ENCODE measurements at places on chromosomes 4 and X.

DNA sequence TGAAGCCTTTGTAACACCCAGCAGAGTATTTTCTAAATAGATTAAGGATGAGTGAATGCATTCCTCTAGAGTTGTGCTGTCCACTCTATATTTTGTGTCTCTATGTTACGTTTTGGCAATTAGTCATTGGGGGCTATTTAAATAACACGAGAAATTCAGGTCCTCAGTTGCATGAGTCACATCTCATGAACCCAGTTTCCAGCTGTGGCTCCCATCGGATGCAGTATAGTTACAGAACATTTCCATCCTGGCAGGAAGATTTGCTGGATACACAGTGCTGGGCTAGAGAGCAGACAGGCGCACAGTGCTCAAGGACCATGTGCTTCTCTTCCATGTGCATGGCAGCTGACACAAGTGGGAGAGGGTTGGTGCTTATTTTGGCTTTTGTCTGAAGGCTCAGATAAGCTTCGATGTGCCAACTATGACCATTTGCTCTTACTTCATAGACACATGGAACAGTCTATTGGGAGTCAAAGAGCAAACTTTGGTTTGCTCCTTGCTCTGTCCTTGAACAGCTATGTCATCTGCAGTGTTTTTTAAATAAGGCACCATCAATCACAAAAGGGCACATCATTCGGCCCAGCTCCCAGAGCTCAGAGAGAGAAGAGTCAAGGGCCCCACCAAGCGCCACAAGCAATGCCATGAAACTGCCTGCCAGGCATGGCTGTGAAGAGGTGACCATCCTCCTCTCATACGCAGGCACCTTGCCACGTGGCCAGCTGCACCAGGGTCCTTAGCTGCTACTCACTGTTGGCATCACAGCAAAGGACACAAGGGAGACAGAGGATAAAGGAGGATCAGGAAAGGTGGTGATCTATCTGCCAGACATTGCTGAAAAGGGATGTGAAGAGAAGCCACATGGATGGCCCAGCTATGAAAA is 8.1 kb upstream of the STS start:
- DNase-seq = no peak

GRCh38 chr4:103050736-103051436 is 25.7 kb downstream of the SLC9B2 start:
- DNase-seq = no peak

GRCh38 chr4:112266823-112267222 is 18.9 kb downstream of the TIFA start:
- no peak for DNase-seq

DNA sequence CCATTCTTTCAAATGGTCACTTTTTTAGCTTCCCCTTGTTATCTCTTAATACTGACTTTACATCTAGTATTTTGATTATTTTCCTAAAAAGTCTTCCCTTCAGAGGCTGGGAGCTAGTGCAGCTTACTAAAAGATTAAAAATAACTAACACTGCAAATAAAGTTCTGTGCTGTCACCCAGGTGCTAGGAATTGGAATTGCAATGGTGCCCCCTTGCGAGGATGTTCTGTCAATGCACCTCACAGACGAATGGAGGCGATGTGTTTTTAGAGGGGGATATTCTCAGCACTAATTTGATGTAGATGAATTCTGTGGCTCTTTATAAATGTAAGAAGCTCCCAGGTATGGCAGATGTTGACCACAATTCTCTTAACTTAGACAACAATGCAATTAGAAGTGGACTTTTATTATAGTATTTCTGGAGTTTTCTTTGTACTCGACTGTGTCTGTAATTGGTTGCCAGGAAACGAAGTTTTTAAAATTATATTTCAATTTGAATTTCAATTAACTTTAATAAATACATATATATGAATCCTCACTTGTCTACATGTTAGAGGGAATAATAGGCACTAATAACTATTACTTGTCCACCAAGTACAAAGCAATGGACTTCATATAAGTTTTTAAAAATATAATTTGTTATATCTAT is 22.0 kb upstream of the SMIM31 start:
- DNase-seq = no peak

DNA sequence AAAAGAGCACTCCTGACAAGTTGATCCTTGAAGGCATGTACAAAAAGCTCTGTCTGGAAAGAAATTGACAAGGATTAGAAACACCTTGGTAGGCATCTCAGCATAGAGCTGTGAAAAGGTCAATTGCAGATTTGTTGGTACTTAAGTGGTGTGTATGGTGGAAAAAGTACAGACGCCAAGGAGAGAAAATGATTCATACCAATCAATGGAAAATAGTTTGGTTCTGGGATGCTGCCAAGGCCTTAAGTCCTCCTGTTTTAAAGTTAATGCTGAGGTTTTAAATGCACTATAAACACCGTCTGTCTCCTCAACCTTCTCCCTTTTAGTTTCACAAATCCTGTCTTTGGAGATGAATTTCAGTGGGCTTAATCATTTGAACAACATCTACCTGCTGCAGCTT is 524.1 kb downstream of the IL15 start:
- no peak for DNase-seq

DNA sequence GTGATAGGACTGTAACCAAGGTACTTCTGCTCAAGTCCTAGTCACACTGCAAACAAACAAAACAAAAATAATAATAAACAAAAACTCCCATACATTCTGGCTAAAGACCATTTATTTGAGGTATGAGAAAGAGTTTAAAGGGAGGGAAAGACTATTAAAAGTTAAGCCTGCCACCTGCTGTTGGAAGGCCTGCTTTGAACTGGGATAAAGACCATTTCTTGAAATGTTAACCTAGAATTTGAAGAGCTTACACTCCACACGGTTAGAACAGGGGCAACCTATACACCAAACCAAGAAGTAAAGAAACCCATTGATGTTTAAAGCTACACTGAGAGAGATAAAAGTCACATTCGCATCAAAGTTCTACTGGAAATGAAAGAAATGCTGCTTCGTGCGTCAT is 548.7 kb upstream of the DIPK2B start:
- no peak for DNase-seq

- no peak for DNase-seq
Measured at GRCh38 chr4:6298852-6299251, 29.2 kb downstream of the WFS1 start.

GRCh38 chrX:70052895-70053615 is 3.3 kb upstream of the AWAT2 start:
- DNase-seq = no peak

GRCh38 chr4:78749258-78749971 is 26.7 kb upstream of the BMP2K start:
- DNase-seq = no peak

GRCh38 chrX:72346302-72346949 is 40.7 kb upstream of the CITED1 start:
- DNase-seq = no peak

- no peak for DNase-seq
Measured at GRCh38 chr4:75745721-75746199, 21.4 kb downstream of the USO1 start.

DNA sequence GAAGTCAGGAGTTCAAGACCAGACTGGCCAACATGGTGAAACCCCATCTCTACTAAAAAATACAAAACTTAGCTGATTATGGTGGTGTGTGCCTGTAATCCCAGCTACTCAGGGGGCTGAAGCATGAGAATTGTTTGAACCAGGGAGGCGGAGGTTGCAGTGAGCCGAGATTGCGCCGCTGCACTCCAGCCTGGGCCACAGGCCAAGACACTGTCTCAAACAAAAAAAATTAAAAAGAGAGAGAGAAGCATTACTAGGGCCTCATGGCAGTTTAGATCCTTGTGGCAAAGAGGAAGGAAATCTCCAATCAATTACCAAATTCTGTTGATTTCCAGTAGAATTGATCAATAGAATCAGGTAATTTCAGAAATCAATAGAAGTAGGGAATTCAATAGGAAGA is 16.8 kb upstream of the SLC34A2 start:
- DNase-seq = no peak

GRCh38 chr4:69718396-69719271 is 41.8 kb downstream of the SULT1B1 start:
- DNase-seq = no peak

GRCh38 chr4:23970201-23970850 is 80.5 kb upstream of the PPARGC1A start:
- no peak for DNase-seq

GRCh38 chr4:185304944-185305690 is 90.6 kb downstream of the LRP2BP start:
- DNase-seq = peak; percentile 52
